ENCODE measurements at places on chromosomes 4 and X.

DNA sequence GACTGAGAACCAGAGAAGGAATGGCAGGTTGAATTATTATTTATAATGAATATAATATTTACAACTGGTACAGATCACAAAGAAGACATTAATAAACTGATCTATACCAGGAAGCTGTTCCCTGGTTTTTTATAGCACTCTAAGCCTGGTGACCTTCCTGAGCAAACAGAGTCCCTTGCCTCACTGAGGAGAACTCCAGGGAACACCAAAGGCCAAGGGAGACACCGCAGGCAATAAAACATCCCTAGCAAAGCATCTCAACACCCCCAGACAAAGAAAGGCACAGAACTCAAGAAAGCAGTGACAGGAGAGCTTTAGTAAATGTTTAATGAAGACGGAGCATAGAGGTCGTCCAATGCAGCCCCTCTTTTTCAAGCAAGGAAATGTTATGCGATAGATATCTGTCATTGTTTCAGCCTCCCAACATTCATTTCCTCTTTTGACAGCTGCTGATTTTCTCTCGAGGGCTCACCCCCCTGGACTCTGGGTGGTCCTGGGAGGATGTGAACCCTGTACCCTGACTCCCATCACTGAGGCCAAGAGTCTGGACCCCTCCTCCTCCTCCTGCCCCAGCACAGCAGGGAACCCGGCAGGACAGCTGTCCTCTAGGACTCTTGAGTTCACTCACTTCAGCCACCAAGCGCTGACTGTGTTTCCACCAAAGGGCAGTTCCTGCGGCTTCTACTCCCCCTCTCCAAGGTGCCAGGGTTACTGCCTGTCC lies 342.5 kb upstream of the GATB start:
- DNase-seq, result no peak

- DNase-seq, result no peak
Measured at GRCh38 chr4:39025552-39026085, 6.6 kb downstream of the TMEM156 start.

- no peak for DNase-seq
Measured at GRCh38 chrX:108417257-108417656, 21.0 kb downstream of the COL4A6 start.

DNA sequence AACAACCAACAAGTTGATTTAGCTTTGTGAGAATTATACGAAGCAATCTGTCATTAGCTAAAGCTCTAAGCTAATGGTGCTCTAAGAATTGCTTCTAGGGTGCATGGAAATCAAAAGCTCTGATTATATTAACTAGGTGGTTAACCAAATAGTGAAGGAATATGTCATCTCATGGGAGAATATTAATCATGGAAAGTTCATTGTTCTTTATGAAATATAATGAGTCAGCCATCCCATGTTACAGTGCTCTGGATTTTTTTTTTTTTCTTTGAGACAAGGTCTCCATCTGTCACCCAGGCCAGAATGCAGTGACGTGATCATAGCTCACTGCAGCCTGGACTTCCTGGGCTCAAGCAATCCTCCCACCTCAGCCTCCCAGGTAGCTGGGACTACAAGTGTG lies 10.5 kb downstream of the DCAF8L2 start:
- no peak for DNase-seq

DNA sequence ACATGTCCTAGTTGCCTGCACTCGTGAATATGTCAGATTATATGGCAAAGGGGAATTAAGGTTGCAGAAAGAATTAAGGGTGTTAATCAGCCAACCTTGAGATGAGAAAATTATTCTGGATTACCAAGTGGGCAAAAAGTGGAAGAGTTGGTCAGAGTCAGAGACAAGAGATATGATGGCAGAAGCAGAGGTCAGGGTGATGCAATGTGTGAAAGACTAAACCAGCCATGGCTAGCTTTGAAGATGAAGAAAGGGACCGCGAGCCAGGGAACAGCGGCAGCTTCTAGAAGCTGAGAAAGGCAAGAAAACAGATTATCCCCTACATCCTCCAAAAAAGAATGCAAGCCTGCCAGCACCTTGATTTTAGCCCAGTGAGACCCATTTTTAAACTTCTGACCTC lies 385.6 kb downstream of the HNRNPD start:
- no peak for DNase-seq

DNA sequence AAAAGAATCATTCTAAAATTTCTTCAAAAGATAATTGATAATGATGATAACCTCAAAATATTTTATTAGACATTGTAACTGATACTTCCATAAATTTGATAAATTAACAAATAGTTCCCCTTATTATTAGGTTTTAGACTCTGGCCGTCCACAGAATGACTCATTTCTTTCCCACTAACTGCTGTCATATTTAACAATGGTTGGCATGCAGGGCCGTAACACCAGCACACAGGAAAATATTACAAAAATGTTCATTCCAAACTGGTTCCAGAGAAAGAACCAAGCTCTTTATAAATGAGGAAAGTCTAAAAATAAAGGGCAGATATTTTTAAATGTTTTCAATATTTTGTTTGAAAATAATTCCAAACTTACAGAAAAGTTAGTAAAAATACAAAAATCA lies 28.2 kb downstream of the WDFY3 start:
- DNase-seq, result no peak

GRCh38 chr4:26369581-26369980 lies 48.8 kb downstream of the RBPJ start:
- no peak for DNase-seq

GRCh38 chrX:110881971-110882370 lies 86.4 kb upstream of the CHRDL1 start:
- no peak for DNase-seq

DNA sequence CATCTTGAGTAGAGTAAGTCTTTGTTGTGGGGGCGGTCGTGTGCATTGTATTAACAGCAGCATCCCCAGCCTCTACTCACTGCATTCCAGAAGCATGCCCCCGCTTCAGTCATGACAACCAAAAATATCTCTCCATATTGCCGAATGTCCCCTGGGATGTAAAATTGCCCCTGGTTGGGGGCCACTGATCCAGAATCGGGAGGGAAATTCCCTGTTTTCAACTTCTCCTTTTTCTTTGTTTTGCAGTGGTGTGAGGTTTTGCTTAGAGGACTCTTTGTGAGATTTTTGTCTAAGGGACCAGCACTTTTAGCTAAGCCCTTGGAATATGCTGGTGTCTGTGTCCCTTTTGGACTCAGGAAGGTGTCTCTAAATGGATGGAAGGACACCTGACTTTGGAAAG lies 3.0 kb upstream of the IL13RA1 start:
- DNase-seq, result no peak

- no peak for DNase-seq
Measured at GRCh38 chrX:63186137-63186536, 165.0 kb downstream of the SPIN4 start.

- no peak for DNase-seq
Measured at GRCh38 chrX:151505796-151506195, 57.7 kb upstream of the PASD1 start.

DNA sequence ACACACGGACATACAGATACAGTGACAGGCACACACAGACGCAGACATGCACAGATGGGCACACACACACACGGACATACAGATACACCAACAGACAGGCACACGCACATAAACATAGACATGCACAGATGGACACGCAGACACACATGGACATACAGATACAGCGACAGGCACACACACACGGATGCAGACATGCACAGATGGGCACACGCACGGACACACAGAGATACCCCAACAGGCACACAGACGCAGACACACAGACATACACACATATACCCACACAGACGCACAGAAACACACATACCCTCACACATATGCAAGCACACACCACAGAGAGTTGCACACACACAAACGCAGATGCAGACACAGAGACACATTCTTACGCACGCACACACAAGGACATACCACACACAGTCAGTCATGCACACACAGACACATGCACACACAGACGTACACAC lies 24.4 kb upstream of the SLC25A6 start:
- no peak for DNase-seq

- DNase-seq, result no peak
Measured at GRCh38 chrX:72367516-72367915, 61.8 kb upstream of the CITED1 start.

- no peak for DNase-seq
Measured at GRCh38 chr4:106652095-106652494, 283.5 kb upstream of the GIMD1 start.

DNA sequence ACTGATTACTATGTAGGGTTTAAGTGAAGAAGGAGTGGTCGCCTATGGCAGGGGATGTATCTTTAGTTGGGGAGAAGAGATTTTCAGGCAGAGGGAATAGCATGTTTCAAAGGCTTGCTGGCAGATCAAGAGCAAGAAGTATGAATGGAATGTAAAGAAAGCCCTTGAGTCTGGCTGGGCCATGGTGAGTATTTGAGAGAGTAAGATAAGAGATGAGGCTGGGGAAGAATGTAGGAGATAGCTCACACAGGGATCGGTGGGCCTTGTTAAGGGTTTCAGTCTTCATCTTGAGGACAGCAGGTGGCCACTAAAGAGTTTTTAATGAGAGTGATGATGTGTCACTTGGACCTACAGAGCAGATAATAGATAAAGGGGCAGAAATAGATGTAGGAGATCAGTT lies 319.1 kb upstream of the RPS6KA3 start:
- no peak for DNase-seq

DNA sequence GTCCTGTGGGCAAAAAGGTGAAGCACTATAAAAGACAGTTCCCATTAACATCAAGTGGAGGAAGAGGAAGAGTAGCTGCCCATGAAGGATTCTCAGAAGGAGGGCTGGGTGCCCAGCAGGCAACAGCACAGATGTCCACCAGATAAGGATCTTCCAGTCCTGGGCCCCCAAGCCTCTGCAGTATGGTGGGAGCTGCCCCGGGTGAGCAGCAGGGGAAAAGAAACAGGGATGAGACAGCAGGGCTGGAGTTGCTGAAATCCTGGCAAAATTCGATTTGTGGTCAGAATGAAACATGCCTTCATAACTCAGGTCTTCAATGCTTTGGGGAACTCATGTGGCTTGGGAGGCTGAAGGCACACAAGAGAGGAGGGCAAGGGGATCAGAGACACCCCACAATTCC lies 94.6 kb downstream of the RASL11B start:
- DNase-seq, result no peak

- no peak for DNase-seq
Measured at GRCh38 chrX:124426288-124427169, 80.2 kb downstream of the SH2D1A start.

DNA sequence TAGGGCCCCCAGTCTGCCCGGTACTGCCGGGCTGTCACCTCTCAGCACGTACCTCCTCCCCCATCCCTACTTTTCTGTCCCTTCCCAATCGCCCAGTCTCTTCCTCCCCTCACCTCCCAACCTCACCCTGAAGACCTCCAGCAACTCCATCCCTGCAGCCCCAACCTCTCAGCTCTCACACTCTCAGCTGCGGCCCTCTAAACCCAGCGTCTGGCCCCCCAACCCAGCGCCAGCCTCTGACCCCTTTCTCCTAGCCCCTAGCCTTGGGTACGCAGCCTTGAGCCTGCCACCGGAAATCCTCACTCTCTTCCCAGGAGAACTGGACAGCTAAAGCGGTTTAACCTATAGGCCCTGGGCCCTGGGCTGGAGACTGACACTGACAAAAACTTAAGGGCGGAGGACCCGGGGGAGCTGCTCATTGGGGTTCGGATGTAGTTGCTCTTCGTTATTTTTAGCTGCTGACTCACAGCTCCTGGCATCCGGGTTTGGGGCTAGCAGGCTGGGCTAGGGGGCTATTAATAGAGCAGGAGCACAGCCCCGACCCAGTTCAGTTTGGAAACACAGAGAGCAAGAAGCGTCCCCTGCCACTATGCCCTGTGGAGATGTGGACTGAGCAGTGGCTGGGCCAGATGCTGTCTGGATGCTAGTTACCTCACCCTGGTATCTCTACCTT lies 9.6 kb upstream of the DLG3 start:
- DNase-seq, result no peak

DNA sequence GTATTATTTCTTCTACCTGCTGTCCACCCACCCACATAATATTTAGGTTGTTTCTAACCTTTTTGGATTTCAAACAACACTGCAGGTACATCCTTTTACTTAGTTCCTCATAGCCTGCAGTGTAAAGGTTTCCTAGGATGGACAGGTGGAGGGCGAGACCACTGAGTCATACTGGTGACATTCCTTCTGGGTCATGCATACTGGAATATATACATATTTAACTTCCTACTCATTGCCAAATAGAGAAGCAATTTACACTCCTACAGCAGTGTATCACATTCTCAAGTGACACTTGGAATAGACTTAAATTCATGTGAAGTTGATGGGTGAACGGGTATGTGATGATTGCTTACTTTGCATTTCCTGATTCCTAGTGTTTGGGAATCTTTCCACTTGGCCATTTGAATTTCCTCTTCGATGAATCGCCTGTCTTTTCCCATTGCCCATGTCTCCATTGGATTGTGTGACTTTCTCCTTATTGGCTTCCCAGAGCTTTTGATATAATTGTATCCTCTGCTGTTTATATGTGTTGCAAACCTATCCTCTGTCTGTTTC lies 8.2 kb upstream of the PPP2R2C start:
- no peak for DNase-seq

- no peak for DNase-seq
Measured at GRCh38 chr4:126956184-126956897, 676.4 kb upstream of the INTU start.

- no peak for DNase-seq
Measured at GRCh38 chr4:8921465-8921864, 49.8 kb upstream of the HMX1 start.

DNA sequence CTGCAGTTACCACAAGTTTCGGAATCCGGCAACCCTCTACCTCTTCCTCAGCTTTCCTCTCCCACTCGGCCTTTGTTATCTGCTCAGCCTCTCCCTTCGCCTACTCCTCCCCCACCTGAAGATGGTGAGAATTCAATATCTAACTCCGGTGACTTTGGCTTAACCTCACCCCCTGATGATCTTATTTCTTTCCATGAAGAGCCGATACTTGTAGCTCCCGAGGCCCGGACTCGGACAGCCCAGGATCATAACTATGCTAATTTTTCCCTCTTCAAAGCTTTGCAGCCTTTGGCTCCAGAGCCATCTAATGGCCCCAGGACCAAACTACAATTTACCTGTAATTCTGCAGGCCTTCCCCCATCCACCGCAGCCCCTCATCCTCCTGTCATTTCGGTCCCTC lies 32.0 kb upstream of the MGST2 start:
- DNase-seq, result no peak

GRCh38 chrX:110123331-110123782 lies 120.4 kb downstream of the TMEM164 start:
- DNase-seq, result no peak
